NK-92 treated with Interleukin-12 subunit alpha and Interleukin-12 subunit beta, amount 100 ng/mL, for 24 hours (cell line): ENCODE measurements at places on chromosomes 16 and 17.

GRCh38 chr17:27282054-27282551 lies 11.8 kb upstream of the WSB1 start:
- no peak for DNase-seq

DNA sequence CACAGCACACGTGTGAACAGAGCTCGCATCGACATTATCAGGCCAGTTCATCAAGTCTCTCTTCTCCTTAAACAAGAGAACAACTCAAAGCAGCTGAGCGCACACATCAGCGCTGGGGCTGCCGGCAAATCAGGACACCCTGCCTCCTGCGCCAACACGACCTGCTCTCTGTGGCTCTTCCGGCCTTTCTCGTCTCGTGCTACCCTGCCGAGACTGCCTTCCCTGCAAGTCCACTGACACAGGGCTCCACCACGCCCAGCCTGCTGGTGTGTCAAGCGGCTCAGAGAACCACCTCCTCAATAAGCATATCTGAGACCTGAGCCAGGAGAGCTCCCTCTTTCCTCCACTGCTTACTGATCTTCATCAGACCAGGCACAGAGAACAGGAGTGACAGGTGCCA lies 96.9 kb downstream of the ZNF778 start:
- DNase-seq = no peak

DNA sequence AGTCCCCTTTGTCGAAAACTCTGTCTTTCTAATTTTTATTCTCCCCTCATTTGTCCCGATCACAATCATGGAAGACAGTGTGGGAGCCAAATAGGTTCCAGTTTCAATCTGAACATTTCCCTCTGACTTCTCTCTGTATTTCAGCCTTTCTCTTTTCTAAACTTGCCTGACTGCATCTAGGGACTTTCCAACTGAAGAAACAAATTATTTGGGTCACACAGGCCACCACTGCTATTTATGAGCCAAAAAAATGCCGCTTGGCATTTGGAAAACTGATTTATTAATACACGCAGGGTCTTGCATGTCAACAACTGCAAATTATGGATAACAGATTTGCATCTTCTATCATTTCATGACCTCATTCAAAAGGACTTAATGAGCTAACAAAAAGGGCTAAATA lies 55.2 kb upstream of the ELAC2 start:
- DNase-seq = no peak

DNA sequence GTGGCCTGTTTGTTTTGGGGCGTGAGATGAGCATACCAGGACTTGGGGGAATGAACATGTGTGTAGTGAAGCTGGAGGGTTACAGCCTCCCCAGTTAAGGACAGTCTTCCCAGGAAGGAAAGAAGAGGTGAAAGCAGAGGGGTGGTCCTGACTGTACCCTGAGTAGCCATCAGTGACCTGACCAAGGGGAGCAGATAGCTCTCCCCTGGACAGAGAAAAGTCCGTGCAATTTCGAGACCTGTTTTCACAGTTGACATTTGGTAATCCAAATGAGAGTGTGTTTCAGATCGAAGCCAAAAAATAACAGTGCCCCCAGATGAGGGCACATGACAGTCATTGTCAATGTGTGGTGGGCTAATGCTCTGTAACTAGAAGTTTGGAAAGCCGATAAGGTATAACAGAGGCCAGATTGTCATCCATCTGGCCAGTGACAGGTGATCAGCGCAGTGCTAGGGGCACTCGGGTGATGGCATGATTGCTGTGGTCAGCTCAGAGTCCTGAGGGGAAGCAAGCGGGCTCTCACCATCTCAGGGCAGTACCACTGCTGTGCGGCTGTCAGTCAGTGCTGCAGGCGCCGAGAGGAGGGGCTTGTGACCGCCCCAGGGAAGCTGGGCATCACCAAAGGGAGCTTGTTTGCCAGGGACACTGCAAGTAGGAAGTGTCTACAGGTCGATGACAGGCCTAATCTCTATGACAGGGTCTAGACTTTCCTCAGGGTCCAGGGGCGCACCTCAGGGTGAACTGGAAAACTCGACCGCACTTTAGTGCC lies 1.1 kb upstream of the NME2 start:
- no peak for DNase-seq

GRCh38 chr16:49756775-49757558 lies 98.9 kb downstream of the ZNF423 start:
- DNase-seq = no peak

DNA sequence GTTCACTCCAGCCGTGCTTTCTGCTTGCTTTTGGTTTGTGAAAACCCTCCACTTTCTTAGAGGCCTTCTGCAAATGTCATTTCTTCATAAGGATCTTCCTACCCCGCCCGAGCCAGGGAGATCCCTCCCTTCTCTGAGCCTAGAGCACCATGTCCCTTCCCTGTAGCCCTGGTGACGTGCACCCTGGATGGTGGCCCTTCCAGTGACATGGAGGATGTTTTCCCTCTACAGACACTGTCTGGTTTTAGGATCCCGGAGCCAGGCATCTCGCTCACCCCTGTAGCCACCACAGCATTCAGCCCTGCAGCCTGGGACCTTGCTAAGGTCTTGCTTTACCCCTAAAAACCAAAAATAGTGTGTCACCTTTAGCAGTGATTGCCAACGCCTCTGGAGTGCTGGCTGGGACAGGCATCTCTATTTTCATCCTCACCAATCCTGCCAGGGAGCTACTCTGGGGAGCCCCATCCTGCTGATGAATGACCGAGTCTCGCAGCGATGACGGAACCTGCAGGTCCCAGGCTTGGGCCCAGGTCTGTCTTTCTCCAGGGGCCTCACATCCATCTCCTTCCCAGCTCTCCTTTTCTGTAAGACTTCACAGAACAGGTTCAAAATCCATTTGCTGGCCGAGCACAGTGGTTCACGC lies 394.1 kb upstream of the TNRC6C start:
- DNase-seq = no peak

DNA sequence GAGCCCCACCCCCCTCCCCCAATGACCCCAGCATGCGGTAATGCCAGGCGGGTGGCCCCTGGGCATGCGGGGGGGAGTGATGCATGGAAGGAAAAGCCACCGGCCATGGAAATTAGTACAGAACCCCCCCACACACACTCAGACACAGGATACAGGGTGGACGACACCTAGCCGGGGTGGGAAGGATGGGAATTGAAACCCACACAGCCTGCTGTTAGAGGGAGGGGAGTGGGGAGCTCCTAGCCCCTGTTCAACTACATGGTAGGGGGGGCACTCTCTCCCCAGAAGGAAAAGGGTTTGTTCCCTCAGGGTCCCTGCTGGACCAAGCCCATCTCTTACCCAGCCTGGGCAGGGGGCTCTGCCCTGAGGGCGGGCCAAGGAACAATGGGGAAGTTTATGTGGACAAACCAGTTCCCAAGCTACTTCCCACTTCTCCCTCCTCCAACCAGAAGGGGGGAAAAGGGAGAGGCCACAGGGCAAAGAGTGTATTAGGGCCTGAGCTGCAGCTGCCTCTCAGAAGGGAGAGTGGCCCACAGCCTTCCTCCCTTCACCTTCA lies 5.2 kb downstream of the TMUB2 start:
- DNase-seq = no peak

- DNase-seq = no peak
These were observed 287.6 kb downstream of the MAP2K6 start for GRCh38 chr17:69702078-69702477.

GRCh38 chr16:52537516-52537915 lies 9.4 kb downstream of the TOX3 start:
- DNase-seq = no peak

- DNase-seq = no peak
These were observed 8.0 kb downstream of the TBC1D24 start for GRCh38 chr16:2482708-2483534.

GRCh38 chr17:60139438-60140285 lies 10.1 kb upstream of the CA4 start:
- DNase-seq = no peak

- DNase-seq = no peak
These were observed 35.4 kb upstream of the ABCC11 start for GRCh38 chr16:48282636-48283263.
